ENCODE measurements at places on chromosomes 2 and 18.

- DNase-seq = no peak
These were observed 127.5 kb downstream of the LAMA3 start for GRCh38 chr18:23816740-23817139.

- no peak for DNase-seq
These were observed 1308.7 kb upstream of the FAM98A start for GRCh38 chr2:34907812-34908211.

DNA sequence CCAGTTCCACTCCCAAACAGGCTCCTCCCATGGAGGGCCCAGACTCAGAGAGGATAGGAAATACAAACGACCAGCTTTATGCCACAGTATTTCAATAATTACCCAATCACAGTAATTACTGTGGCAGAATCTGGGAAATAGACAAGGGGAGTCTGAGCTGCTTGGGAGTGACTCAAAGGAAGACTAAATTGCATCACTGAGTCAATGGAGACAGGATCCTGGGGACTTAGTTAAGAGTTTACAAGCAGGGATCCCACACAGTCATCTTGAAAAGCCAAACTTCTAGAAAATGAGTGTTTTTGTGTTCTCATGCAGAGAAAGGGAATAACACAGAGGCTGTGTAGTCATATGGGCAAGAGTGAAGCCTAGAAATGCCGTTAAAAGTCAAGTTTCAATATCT is 1142.1 kb downstream of the CNTNAP5 start:
- peak; percentile 37 for DNase-seq

DNA sequence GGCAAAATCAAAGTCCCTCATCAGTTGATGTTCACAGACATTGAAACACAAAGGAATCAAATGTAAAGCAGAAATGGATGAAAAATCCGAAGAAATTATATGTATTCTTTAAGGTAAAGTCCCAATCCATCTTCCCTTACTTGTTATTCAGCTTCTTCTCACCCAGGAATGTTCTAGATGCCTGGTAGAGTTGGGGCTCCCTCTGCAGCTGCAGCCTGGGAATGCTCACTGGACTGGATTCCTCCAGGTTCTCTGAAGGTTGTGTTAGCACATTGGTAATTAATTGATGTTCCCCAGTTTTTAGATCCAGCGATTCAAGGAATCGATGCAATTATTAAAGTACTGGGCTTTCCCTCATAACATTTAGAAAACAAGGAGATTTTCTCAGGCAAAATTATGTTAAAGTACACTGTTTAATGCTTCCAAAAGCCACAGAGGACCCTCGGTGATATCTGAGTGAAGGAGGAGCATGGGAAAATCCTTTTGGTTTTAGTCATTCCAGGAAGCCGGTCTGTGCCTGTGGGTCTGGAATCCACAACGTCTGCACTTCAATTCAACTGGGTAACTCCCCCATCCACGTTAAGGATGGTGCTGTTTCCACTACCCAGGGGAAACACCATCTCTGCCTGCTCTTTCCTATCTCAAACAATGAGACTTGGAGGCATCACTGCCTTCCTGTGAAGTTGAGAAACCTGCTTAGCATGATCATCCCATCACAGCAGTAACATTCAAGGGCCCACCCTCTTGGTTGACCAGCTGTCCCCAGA is 22.0 kb downstream of the NTSR2 start:
- no peak for DNase-seq

GRCh38 chr2:128354161-128354560 is 35.5 kb upstream of the HS6ST1 start:
- DNase-seq = no peak

- no peak for DNase-seq
These were observed 61.2 kb downstream of the RND3 start for GRCh38 chr2:150426315-150426714.

DNA sequence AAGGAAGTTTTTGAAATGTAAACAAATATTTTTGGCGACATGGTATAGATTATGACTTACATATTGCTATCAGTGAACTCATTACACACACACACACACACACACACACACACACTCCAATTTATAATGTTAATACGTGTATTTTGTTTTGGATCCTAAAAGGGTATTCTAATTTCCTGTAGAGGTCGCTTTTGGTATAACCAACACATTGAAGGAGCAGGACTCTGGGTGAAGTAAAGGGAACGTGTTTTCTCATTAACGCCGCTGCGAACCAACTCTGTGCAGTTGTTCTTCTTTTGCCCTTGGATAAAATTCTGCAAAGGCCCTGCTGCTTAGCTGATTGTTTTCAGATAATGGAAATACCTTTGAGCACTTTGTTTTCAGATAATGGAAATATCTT is 190.4 kb downstream of the PMAIP1 start:
- DNase-seq = no peak

DNA sequence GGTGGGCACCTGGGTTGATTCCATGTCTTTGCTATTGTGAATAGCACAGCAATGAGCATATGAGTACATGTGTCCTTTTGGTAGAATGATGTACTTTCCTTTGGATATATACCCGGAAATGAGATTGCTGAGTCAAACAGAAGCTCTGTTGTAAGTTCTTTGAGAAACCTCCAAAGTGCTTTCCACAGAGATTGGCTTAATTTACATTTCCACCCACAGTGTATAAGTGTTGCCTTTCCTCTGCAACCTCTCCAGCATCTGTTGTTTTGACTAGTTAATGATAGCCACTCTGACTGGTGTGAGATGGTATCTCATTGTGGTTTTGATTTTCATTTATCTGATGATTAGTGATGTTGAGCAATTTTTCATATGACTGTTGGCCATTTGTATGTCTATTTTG is 194.8 kb downstream of the ZNF804A start:
- no peak for DNase-seq

- DNase-seq = no peak
These were observed 81.8 kb upstream of the ADAM23 start for GRCh38 chr2:206361407-206362045.

DNA sequence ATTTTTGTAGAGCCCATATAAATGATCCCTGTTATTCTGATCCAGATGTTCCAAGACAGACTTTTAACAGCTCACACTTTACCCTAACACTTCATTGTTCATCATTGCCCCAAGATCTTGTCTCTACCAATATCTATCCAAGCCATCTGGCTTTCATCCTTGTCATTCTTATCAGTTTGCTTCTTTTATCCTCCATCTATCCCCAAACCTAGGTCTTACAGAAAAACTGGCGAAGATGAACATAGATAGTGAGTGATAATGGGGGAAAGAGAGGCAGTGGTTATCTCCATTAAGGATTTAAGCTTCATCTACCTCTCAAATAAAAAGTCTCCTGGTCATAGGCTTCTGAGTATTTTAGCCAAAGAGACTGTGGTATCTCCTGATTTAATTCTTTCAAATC is 89.5 kb downstream of the DHRS9 start:
- DNase-seq = no peak

- no peak for DNase-seq
These were observed 94.9 kb upstream of the GATA6 start for GRCh38 chr18:22074282-22075070.

- no peak for DNase-seq
These were observed 247.4 kb upstream of the CHAC2 start for GRCh38 chr2:53519918-53520841.

DNA sequence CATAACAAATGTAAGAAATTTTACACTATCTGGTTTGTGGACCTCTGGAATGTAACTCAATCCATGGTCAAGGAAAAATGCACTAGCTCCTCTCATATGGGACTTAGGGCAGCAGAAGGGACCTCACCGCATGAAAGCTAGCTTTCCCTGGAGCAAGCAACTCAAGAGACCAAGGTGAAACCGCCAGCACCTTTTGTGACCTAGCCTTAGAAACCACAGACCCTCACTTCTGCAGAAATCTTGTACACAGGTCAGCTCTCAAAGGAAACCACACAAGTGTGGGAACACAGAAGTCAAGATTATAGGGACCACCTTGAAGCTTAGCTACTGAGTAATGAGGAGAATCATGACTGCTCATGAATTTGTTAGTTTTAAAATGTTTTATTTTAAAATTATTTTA is 222.5 kb downstream of the DLGAP1 start:
- no peak for DNase-seq

DNA sequence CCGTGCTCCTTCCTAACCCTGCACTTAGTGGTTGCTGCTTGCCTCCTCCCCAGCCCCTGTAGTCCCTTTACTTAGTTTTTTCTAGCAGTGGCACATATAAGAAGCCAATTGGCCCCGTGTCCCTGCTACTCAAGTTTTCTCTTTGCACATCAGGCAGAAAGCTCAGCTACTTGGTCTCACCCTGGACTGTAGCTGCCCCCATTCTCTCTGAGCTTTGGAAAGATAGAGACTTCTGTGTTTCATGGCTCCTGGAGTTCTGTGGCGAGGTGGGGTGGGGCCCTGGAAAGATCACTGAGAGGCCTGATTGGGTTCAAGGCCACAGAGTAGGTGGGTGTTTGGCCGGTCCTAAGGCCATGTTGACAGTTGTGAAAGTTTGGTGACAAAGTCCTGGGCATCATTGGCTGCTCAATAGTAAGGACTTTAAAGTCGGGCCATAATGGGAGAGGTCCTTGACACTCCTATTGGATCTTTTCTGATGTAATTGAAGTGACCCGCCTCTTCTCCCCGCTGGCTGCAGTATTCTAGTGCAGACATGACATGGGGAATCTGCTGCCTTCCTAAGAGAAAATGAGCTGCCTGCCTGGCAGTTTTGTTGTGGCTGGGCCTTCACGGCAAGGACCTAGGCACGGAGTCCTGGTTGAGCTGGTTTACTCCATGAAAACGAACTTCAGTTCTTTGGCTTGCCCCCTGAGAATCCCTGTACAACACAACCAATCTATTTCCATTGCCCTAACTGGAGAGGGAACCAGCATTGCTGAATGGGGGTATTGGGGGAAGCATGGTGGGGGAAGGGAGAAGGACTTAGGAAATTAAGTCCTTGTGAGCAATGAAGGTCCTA is 26.2 kb upstream of the CYP27A1 start:
- DNase-seq = no peak

DNA sequence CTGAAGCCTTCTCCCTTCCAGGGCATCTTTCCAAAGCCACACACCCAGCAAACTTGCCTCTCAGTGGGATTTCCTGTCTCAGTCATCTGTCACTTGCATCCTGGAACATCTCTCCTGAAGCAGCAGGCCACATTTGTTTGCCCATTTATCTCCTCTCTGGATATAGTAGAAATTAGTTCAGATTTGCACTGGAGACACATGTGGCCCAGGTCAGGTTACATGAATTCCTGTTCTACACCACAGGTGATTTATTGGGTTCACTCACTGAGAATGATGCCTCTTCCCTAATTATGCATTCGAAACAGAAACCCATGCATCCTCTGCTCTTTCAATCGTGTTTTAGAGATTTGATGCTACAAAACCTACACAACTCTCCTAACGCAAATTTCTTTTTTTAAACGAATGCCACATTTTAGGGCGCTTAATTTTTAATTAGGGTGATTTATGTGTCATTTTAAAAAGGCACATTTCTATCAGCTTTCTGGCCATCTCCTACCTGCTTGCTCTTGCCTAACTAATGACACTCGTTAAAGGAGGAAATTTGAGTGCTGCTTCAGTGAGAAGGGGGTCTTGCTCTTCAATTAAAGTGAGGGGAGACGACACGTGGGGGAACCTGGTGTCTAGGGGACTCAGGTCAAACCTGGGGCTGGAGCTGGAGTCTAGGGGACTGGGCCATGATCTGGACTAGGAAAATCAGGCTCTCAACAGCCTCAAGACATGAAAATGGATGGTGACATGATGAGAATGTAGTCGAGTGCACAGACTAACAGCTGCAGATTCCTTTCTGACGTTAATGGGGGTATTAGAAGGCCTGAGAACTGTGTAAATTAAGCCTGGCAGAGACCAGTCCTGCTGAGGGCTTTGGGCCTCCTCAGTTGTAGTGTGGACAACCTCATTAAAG is 221.4 kb downstream of the CLIP4 start:
- no peak for DNase-seq

DNA sequence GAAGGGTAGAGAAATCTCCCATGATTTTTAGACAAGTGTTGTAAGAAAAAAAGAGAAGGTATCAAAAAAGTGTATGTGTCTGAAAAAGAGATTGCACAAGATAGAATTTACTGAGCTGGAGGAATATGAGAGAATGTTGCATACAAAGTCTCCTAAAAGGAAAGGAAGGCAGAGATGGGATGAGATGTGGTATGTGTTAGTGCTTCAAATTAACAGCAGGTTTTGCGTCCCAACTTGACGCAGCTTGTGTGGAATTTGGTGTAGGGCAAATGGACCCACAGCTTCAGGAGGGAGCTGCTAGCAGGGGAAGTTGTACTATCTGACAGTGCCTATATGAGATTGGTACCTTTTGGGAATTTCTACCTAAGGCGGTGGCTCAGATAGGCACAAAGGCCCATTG is 9.0 kb upstream of the RASGRP3 start:
- no peak for DNase-seq

DNA sequence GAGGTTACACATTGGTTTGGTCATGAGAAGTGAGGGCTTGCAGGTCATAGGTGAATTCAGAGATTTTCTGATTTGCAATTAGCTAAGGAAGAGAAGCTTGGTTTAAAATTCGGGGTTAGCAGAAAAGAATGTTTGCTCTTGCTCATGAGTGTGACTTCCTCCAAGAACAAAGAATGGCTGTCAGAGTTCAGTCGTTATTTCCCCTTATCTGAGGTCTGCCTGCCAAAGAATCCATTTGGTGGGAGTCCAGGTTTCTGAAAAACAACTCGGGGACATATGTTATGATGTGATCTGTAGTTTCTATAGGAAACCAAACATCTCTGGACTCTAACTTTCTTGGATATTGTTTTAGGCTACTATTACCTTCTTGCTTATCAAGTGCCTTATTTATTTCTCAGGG is 3.2 kb upstream of the UGT1A6 start:
- no peak for DNase-seq

GRCh38 chr18:32366586-32367538 is 103.8 kb downstream of the GAREM1 start:
- DNase-seq = no peak

- DNase-seq = no peak
These were observed 95.1 kb upstream of the FOSL2 start for GRCh38 chr2:28297531-28297930.

- DNase-seq = no peak
These were observed 422.1 kb downstream of the PARD3B start for GRCh38 chr2:204967199-204967960.

DNA sequence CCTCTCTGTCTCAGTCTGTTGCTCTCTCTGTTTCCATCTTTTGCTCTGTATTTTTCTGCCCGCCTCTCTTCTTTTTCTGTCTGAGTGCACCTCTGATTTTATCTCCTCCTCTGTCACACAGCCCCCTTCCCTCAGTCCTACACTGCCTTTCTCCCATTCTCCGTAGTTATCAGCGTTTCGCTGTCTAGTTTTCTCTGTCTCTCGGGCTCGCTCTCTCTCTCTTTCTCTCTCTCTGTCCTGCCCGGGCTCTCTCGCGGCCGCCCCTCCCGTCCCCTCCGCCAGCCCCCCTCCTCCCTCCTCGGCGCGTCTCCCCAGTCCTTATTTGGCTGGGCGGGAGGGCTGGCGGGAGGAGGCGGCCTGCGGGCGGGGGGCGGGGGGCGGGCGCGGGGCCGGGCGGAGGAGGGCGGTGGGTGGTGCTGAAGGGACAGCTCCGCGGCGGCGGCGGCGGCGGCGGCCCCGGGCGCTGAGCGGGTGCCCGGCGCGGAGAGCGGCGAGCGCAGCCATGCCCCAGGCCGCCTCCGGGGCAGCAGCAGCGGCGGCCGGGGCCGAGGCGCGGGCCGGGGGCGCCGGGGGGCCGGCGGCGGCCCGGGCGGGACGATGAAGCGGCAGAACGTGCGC is at the start of gene KCNK3:
TSS of gene KCNK3 (plus strand) at position 444 of the 618 bp plus-strand sequence. CDS start at position 598, 154 bp downstream.
- DNase-seq = no peak

- DNase-seq = no peak
These were observed 547.6 kb downstream of the CPS1 start for GRCh38 chr2:211103989-211104388.

GRCh38 chr18:37564711-37565100 is 892 bp downstream of the CELF4 start:
- no peak for DNase-seq
